IMR-90 (cell line): ENCODE measurements at places on chromosomes 7 and 10. TPM values are rescaled to one million over a fixed set of nuclear protein-coding genes. Genes with fewer than 3 reads are reported as not detected.

KAT6B gene
- 8.1 and 8.8 TPM in 2 replicates for polyA plus RNA-seq

- DNase-seq: no peak
These were observed 49.1 kb upstream of the C1QL3 start for GRCh38 chr10:16570731-16571130.

DNA sequence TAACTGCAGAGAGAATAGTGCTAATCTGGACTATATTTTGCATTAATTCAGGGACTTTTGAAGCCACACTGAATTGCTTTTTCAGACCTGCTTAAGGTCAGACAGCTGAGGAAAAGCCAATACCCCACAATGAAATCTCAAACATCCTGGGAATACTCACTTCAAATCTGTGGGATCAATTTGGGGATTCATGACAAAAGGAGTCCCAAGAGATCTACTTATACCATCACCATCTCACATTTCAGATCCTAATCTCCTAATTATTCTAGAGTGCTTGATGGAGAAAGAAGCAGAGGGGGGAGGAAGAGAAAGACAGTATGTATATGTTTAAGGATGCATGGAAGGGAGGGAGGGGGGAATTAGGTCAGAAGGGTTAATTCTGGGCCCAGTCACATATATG is 202.2 kb downstream of the CACNA2D1 start:
- DNase-seq: no peak

OR2A5 gene
- not detected in 2 replicates for polyA plus RNA-seq
